ENCODE measurements at places on chromosomes 3 and 15. TPM values are rescaled to one million over a fixed set of nuclear protein-coding genes. Genes with fewer than 3 reads are reported as not detected.

Gene POLQ
- under 0.01 TPM for total RNA-seq

Gene FAM107A
- total RNA-seq: 305 TPM

Gene PP2D1
- total RNA-seq: not detected

Gene ATP8B4
- total RNA-seq: 11.8 TPM

Gene TLR9
- not detected for total RNA-seq

DNA sequence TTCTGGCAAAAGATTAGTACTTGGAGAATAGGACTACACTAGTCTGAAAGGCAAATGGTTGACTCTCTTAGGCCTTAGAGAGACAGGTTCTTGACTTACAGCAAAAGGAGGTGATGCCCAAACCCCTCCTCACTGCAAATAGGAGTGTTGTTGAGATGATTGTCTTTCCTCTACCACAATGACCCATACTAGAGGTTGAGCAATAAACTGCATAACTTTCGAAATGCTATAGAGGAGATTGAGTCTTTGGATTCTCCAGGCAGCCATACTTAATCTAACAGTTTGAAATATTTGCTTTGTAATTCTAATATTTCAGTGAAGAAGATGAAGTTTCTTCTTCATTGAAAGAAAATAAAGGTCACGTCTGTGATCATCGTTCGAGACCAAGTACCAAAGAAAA lies 498.5 kb upstream of the GBE1 start:
- H3K36me3 ChIP-seq: no peaks in the 10 kb centered on the region
- H3K4me1 ChIP-seq: no peaks in the 10 kb centered on the region
- H3K4me3 ChIP-seq: no peak overlapping the region
- no peak for DNase-seq
- no peak overlapping the region for H3K27ac ChIP-seq

DNA sequence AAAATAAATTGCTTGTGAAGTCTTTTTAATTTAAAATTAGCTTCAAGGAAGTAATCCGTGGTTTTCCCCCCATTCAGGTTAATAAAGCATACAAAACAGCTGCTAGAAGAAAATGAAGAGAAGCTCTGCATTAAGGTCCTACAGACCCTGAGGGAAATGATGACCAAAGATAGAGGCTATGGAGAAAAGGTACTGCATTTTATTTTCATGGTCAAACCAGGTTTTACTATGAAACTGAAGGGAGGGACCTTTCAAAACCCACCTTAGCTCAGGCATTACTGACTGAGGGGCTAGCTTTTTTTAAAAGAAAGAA lies 218.5 kb downstream of the ITPR1 start:
- DNase-seq: no peak
- H3K4me3 ChIP-seq: no peak overlapping the region
- H3K27ac ChIP-seq: peak overlapping the region; percentile 63
- no peaks in the 10 kb centered on the region for H3K36me3 ChIP-seq

DNA sequence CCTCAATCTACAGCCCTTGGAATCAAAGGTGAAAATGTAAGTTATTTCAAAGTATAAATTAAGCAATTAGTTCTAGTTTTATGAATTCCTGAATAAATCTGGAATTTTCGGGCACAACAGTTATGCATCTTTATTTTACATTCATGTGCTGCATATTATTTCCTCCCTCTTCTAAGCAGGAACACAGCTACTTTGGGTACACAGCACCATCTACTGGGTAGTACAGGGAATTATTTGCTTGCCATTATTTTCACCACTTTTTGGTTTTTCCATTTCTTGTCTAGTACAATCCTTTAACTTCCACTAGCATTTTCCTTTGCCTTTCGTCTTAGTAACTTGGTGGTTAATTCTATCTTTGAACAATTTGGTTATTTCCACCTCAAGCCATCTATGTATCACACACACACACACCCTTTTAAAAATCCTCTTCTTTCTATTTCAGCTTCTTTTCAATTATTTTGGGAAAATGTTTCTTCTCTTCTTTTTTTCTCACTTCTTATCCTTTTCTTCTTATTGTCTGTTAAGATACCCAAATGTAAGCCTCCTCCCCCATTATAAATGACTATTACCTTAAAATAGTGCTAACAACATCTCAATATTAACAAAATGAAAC lies 451.0 kb downstream of the MFSD1 start:
- H3K4me1 ChIP-seq: no peaks in the 10 kb centered on the region
- H3K27me3 ChIP-seq: no peaks in the 10 kb centered on the region
- no peak for DNase-seq
- H3K27ac ChIP-seq: no peak overlapping the region

DNA sequence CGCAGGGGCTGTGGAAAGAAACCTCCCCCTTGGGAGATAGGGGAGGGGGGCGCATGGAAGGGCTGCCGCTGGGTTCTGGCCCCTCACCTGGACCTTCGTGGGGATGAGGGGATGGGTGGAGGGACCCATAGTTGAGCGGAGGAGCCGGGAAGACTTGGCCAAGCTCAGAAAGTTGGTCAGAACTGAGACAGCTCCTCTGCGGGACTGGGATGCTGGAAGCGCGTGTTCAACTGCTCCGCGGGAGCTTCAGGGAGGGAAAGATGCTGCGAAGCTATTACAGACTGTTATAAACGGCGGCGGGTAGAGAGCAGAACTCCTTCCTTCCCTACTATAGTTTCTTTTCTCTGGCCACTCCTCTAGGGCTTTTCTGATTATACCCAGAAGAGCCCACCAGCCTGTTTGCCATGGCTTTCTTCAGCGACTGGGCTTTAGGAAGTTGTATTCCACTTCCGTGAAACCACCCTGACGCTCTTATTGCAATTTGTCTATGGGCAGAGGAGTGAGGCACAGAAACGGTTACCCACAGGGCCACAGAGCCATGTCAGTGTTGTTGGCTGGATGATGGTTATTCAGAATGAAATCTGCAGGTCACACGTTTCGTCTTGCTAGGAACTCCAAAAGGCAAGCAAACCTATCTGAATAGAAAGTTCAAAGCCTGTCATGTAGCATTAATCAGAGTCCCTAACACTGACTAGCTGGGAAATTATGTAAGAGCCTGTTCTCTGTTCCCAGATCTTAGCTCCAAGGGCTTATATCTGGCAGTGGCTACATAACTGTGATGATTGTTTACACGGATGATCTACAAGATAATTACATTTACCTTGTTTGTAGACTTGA lies 1.1 kb downstream of the SYNPR start:
- no peak for DNase-seq
- H3K4me3 ChIP-seq: peak overlapping the region; percentile 25
- no peaks in the 10 kb centered on the region for H3K27me3 ChIP-seq
- no peaks in the 10 kb centered on the region for H3K36me3 ChIP-seq

GRCh38 chr15:63724760-63725159 lies 109.0 kb downstream of the HERC1 start:
- no peak for DNase-seq
- no peak overlapping the region for H3K4me3 ChIP-seq
- peaks cover 68% of the 10 kb centered on the region for H3K36me3 ChIP-seq
- H3K27me3 ChIP-seq: no peaks in the 10 kb centered on the region
- no peaks in the 10 kb centered on the region for H3K4me1 ChIP-seq
- no peak overlapping the region for H3K27ac ChIP-seq

- H3K36me3 ChIP-seq: no peaks in the 10 kb centered on the region
- no peak overlapping the region for H3K4me3 ChIP-seq
- no peak overlapping the region for H3K27ac ChIP-seq
- H3K4me1 ChIP-seq: no peaks in the 10 kb centered on the region
Observed at GRCh38 chr3:109728861-109729494, 391.6 kb upstream of the DPPA4 start.

- H3K27me3 ChIP-seq: no peaks in the 10 kb centered on the region
- H3K36me3 ChIP-seq: no peaks in the 10 kb centered on the region
- no peak overlapping the region for H3K4me3 ChIP-seq
- DNase-seq: no peak
Observed at GRCh38 chr3:138066383-138066782, 49.0 kb downstream of the DZIP1L start.

GRCh38 chr3:152122851-152123250 lies 145.9 kb upstream of the MBNL1 start:
- no peak overlapping the region for H3K27ac ChIP-seq
- H3K36me3 ChIP-seq: no peaks in the 10 kb centered on the region
- no peaks in the 10 kb centered on the region for H3K27me3 ChIP-seq
- H3K4me1 ChIP-seq: no peaks in the 10 kb centered on the region
- no peak overlapping the region for H3K4me3 ChIP-seq
- no peak for DNase-seq

All from tibial nerve (tissue), 4 donors.